ENCODE measurements at places on chromosomes 1 and 21. TPM values are rescaled to one million over a fixed set of nuclear protein-coding genes. Genes with fewer than 3 reads are reported as not detected.

- DNase-seq, result no peak
Observed at GRCh38 chr1:200178340-200178739, 150.8 kb downstream of the NR5A2 start.

DNA sequence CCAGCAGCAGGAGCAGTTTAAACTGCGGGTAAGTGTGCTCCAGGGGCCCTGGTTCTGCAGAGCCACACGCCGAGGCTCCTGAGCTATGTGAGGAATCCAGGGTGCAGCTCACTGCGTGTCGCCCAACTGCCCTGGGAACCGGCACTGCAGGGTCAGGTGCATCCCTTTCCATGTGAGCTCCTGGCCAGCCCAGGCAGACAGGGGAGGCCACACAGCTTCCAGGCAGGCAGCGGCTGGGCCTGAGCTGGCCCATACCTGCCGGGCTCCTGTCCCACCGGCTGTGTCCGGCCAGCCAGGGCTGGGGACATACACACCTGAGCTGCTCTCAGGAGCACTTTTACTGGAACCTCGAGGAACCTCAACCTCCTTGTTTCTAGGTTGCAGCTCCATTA lies 18.6 kb upstream of the COL18A1 start:
- DNase-seq, result no peak

- DNase-seq, result no peak
Observed at GRCh38 chr1:30693366-30693765, 30.0 kb downstream of the MATN1 start.

The GBP4 gene
- polyA plus RNA-seq, result 4.6 TPM

The OR6N1 gene
- not detected for polyA plus RNA-seq
